ENCODE measurements at places on chromosomes 4 and X.

DNA sequence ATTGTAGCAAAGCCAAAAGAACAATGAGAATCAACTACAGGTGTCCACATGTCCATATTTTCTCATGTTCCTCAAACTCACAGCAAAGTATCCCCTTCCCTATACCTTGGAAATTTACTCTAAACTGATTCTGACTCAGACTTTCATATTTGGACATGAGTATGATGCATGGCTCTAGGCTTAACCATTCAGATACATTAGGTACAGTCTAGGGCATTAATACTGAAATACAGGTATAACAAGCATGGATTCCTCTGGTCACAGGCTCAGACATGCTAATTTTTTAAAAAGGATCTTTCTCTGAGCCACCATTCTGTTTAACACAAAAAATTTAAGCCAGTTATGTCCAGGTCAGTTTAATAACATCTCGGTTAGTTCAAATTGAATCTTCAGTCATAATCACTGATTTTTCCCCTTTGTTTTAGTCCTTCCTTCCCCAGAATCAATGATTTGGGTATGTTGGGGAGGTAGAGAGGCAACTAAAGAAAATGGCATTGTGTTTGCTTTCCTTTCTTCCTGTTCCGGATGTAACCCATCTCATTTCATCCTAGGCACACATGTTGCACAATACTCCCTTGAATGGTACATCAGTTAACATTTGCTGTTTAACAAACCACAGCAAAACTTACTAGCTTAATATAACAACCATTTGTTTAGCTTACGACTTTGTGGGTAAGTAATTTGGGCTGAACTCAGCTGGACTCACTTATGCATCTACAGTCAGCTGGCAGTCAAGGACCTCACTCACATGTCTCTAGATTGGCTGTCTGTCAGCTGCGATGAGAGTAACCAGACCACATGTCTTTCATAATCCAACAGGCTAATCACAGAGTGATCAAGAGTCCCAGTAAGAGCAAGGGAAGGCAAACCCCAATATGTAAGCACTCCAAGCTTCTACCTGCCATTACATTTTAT, 75.3 kb upstream of the GRIA3 start:
- DNase-seq = no peak

DNA sequence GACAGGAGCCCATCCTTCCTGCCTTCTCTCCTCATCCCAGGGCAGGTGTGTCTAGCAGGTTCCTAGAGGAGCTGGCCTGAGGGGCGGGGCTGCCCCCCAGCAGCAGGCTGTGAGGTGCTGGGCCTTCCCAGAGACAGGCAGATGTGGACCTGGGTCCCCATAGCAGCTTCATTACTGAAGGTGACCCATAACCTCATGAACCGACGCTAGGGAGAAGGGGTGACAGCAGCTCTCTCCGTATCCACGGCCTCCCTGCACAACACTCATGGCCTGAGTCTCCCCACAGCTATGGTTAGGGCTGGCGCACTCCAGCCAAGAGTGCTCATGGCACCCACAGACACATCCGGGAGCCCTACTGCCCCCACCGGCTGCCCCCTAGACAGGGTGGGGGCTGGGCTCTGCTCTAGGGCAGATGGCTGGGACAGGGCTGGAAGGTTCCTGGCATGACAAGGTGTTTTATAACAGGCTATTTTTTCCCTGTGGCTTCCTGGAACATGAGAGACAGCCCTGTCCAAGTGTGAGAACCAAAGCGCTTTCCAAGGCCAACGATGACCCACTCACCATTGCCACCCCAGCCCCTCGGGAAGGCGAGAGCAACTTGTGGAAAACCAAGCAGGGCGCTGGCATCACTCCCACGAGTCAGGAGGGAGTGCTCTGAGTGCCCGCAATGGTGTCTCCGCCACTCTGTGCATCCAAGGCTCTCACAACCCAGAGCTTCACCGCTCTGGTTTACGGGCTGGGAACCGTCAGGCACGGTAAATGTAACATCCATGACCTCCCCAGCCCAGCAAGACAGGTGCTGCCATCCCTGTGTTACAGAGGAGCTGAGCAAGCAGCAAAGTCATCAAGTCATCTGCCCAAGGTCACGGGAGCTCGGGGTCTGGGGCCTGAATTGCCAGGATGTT, 59.8 kb downstream of the ACOX3 start:
- DNase-seq = no peak

DNA sequence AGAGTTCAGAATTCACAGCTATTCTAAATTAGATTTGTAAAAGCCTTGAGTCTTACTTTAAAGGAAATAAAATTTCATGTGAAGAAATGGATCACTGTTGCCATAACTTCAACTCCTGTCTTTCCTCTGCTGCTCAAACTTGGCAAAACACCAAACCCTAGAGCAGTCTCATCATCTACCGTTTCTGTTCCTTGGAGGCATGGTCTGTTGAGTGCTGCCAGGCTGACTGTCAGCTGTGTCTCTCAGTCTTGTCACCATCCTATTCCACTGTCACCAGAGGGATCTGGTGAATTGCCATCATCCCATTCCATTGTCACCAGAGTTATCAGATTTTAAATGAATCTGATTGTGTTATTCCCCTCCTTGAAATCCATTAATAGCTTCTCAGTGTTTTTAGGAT, 55.6 kb downstream of the STIM2 start:
- no peak for DNase-seq

DNA sequence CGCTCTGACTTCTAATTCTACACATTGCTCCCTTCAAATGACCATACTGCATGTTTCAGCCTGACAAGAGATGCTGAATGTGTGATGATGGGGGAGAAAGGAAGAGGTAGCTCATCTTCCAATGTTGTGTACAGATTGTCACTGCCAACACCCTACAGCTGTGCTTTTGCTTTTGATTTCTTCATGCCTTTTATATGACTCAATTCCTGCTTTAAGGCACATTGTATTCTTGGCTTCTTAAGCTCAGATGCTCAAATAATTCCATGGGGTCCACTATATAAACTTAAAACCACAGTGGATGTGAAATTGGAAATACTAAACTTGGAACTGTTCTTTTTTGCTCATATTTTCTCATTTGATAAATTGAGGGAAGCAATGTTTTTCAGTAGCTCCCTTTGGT, 183.2 kb upstream of the WDFY3 start:
- no peak for DNase-seq

- no peak for DNase-seq
Measured at GRCh38 chrX:41695426-41695825, 6.7 kb downstream of the GPR34 start.

DNA sequence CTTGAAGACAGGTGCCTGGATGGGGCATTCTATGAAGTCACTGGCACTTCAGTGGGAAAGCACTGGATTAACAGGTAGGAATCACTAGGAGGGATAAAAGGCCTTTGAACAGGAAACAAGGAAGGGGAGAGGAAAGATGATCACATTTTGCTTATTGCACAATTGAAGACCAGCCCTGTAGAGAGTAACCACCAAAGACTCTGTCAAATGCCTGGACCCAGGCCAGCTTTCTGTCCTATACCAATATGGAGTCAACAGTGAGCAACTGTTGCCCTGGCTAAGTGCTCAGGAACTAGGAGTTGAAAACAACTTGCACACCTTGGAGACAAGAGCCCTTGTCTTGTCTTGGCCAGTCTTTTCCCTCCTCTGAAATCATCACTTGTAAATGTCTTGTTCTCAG, 14.1 kb upstream of the RTL3 start:
- no peak for DNase-seq

GRCh38 chr4:84753321-84753972, 170.5 kb downstream of the CDS1 start:
- DNase-seq = no peak

DNA sequence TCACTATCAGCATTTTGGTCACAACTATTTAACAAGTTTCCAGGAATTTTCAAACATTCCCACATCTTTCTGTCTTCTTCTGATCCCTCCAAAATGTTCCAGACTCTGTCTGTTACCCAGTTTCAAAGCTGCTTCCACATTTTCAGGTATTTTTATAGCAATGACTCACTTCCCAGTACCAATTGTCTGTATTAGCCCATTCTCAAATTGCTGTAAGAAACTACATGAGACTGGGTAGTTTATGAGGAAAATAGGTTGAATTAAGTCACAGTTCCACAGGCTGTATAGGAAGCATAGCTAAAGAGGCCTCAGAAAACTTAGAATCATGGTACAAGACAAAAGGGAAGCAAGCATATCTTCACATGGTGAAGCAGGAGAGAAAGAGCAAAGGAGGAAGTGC, 475.0 kb upstream of the PCDH7 start:
- DNase-seq = no peak

DNA sequence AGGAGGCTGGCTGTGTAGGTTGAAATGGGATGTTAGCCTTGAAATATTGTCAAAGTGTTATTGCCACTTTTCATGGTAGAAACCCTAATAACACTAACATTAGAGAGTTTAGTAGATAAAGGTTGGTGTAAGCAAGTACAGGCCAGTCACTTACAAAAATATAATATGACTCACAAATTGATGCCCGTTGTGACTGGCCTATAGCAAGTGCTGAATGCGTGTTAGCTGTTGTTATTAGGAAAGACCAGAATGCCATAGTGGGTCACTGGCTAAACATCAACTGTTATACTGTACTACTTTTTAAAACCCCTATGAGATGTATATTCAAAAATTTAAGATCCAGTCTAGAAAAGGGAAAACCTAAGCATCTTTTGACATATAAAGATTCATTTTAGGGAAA, 20.4 kb upstream of the GDPD2 start:
- no peak for DNase-seq

DNA sequence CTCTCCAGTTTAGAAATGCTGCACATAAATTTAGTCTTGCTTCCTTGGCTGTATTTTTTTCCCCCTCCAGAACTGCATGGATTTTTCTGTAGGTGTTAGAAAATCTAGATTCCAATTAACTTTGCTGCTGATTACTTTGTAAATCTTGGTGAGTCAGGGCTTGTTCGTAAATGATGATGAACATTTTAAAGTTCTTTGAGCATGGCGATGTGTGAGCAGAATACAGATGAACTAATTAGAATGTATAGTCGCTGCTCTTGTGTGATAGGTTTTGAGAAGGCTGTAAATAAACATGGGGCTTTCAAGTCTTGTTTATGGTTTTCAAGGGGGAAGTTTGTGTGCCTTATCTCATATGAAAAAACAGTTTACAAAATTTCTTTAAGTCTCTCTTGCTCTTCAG, 23.3 kb downstream of the LIMCH1 start:
- DNase-seq = no peak

DNA sequence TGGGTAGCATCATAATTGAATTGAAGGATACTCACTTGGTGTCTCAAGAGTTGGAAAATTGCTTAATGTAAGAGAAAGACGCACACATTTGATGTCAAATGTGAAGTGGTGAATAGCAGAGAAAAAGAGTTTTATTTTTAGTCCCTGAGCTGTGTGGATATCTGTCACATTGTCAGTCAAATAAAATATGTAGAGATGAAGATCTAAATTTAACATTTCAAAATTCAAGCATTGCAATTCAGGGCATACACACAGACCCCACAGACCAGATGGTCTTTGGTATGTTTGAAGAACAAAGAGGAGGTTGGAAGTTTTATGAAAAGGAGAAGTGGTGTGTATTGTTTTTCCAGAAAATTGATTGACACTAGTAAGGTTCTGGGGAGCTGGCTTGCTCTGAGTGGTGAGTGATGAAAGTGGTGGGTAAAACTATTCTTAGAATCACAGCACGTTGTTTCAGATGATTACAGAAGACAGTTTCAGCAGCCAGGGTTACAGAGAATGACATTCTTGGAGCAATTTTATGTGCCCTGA, 44.9 kb upstream of the BBS12 start:
- no peak for DNase-seq

- DNase-seq = no peak
Measured at GRCh38 chr4:42357325-42357724, 40.0 kb upstream of the SHISA3 start.

DNA sequence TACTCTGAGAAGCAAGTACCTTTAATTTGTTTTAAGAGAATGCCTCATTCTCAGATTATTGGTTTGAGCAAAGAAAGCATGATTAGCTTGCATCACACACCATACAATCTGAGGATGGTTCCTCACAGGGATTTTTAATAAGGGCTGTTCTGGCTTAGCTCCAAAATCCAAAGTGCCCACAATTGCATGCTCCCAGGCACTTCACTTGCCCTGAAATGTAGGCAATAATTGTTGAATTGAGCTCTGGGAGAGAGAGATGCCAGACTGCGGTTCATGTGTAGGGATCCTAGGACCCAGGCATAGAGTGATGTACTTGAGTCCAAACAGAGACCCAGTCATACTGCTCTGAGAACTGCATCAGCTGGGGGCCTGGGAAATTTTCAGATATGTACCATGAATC, 358.4 kb upstream of the CXorf51B start:
- DNase-seq = no peak

DNA sequence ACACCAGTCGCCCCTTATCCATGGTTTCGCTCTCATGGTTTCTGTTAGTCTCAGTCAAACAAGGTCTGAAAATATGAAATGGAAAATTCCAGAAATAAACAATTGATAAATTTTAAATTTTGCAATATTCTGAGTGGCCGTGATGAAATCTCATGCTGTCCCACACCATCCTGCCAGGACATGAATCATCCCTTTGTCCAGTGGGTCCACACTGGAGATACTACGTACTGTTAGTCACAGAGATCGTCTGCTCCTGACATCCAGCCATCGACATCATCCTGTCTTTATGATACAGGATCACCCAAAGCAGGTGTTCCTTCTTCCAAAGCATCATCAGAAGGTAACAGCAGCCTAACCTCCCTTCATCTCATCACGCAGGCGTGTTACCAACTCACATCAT, 76.5 kb upstream of the MSX1 start:
- DNase-seq = no peak

- DNase-seq = no peak
Measured at GRCh38 chrX:11119313-11119943, 8.3 kb downstream of the HCCS start.

- peak; percentile 20 for DNase-seq
Measured at GRCh38 chr4:7876201-7876875, 63.3 kb downstream of the AFAP1 start.

- DNase-seq = no peak
Measured at GRCh38 chr4:17589355-17589754, 12.4 kb downstream of the LAP3 start.

DNA sequence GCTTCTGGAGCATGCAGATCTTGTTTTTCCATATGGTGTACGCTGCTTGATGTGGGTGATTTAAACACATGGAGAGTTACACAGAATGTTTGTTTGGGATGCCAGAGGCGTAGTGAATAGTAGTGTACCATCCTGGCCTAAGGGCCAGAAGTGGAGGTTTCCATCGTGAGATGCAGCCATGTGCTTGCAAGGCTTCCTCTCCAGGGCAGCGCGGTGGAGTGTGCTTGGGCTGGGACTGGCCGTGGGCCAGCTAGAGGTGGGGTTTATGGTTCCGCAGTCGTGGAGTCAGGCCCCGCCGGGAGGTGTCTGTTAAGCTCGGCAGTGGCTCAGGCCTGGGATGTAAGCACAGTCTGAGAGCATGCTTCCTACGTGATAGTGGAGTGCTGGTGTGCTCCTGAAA, 14.0 kb downstream of the STOX2 start:
- no peak for DNase-seq

All from nephron progenitor cell (in vitro differentiated cells).